GM23248 (cell line): ENCODE measurements at places on chromosomes 7 and 10.

GRCh38 chr7:33806298-33807154, 98.8 kb upstream of the BMPER start:
- no peak for DNase-seq

GRCh38 chr10:43237631-43238446, 29.0 kb downstream of the RASGEF1A start:
- DNase-seq, result no peak

DNA sequence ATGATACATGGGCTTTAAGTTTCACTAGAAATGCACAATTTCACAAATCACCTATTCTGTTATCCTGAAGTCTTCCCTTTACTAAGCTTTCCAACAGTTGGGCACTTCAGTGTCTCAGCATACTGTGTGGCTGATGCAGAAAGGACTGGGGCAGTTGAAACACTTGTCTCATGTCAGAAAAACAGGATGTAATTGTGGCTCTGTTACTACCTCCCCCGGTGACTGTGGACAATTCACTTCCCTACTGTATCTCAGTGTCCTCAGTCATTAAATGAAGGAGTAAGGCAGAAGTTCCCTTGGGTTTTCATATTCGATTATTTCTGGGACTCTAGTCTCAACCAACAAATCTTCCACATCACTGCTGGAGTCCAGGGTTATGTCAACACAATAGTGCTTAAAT, 17.9 kb downstream of the ANKRD22 start:
- DNase-seq, result no peak

DNA sequence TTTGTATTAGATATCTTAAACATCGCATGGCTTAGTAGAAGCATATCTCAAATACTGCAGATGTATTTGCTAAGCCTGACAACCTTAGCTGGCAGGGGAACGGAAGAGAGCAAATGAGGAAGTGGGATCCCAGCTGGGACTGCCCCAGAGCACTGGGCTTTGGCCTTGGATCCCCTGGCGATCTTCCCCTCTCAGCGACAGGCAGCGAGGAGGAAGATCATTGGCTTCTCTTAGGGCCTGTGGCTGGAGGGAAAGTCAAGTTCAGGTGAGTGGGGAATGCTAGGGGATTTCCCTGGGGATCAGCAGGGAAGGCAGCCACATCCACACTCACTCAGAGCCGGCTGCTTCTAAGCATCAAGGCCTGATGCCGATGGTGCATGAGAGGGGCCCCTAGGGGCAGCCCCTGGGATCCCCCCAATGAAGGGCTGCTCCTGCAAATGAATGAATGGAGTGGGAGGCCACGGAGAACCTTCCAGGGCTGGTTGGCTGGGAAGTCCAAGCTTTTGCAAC, 42.0 kb downstream of the LYZL2 start:
- DNase-seq, result no peak

GRCh38 chr7:46752881-46753366, 829.0 kb downstream of the TNS3 start:
- DNase-seq, result peak; percentile 90

DNA sequence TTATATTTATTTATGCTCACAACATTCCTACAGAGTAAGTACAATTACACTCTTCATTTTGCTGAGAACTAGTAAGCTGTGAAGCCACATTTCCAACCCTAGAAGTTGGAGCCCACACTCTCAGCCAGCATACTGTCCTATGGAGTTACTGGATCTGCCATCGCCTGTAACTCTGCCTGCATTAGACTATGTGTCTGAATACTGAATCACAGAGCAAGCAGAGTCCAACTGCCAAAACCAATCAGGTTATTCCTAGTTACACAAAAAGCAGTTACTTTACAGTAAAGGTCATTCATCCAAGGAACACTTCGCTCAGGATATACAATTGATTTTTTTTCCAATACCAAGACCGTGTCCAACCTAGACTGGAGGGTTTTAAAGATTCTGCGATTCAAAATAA, 21.5 kb downstream of the CTAGE6 start:
- DNase-seq, result no peak

GRCh38 chr10:93850031-93851015, 43.5 kb upstream of the SLC35G1 start:
- no peak for DNase-seq
